ENCODE measurements at places on chromosomes 1 and 21. TPM values are rescaled to one million over a fixed set of nuclear protein-coding genes. Genes with fewer than 3 reads are reported as not detected.

Gene WDR64
- total RNA-seq: not detected

Gene MYOC
- 0.31 TPM for total RNA-seq

Gene BNIPL
- total RNA-seq: 168 TPM

Gene TCHH
- 0.19 TPM for total RNA-seq
